M059J (cell line): ENCODE measurements at places on chromosomes 5 and 9. TPM values are rescaled to one million over a fixed set of nuclear protein-coding genes. Genes with fewer than 3 reads are reported as not detected.

Gene TERT
- 0.62 TPM in 1 of 2 replicates, not detected in the other for total RNA-seq

Gene PCDHB3
- total RNA-seq = 3.9 and 8.0 TPM in 2 replicates

Gene LPAR1
- total RNA-seq = 33.3 and 33.8 TPM in 2 replicates

Gene ABO
- not detected in 2 replicates for total RNA-seq

Gene CDC20B
- total RNA-seq = not detected in 2 replicates

Gene RMRP
- total RNA-seq = 4,274 and 18,093 TPM in 2 replicates

Gene HACD4
- total RNA-seq = 4.1 TPM in 2 replicates

GRCh38 chr5:151174612-151175101, 17.1 kb upstream of the ANXA6 start:
- DNase-seq = no peak

GRCh38 chr5:134411228-134411545, 494 bp downstream of the CDKN2AIPNL start:
- DNase-seq = no peak

- peak; percentile 65 for DNase-seq
Observed at GRCh38 chr9:126704892-126705766, 91.4 kb downstream of the LMX1B start.

DNA sequence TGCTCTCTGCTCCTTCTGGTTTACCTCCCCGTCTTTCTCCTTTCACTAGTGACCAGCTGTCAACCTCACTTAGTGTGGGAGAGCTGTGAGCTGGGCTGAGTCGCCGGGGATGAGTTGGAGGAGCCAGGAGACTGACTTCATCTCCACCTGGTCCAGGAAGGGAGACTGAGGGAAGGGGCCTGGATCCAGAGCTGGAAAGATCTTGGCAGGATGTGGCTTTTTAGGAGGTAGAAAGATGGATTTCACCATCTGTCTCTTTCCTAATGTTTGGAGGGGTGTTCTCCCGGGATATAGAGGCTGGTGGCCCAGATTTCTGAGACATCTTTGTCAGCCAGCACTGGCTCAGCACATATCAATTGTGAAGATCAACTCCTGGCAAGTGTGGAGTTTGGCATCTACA, 37.1 kb upstream of the TNC start:
- DNase-seq = no peak

GRCh38 chr5:36060420-36060887, 6.2 kb downstream of the UGT3A2 start:
- peak; percentile 18 for DNase-seq

DNA sequence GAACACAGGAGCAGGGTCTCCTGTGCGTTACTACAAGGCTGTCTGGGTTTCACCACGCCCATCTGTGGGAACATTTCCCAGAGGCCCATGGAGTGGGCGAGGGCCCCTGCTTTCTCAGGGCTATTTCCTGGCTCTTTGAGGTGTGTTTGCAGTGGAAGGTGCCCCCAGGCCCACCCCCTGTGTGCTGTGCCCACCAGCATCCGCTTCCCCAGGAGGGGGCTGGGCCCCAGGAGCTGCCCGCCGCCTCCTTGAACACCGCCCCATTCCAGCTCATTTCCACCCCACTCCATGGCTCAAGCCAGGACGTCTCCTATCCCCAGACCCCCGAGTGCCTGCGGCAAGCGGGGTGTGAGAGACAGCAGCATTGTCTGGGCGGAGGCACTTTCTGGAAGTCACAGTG, 70.5 kb downstream of the NEK6 start:
- no peak for DNase-seq

DNA sequence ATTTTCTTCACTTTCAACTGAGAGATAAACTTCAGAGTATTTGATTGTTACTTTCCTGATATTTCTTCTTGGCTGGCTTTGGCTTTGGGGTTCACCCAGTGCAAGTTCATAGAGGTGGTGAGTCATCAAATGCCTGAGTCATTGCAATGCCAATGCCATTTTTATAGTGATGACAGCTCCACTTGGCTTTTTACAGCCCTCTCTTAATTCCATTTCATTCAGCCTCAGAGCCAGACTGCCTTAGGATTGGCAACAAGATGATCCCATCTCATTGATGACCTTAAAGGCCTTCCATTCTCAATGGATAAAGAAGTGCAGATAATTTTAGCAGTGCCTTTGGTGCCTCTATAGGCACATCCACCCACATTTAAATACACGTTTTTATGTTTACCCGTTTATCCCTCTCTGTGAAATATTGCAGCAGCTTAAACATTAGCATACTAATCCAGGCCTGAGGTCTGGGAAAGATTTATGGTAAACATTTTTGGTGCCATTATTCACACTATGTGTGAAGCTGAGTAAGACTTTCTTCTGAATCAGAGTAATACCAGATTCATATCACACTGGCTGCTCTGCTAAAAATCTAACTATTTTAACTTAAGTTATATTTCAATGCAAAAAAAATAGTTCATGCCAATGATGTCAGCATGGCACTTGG, 88.9 kb upstream of the TYRP1 start:
- peak; percentile 91 for DNase-seq

- no peak for DNase-seq
Observed at GRCh38 chr5:139806726-139807646, 11.4 kb downstream of the PSD2 start.

GRCh38 chr5:90381213-90381929, 28.2 kb downstream of the CETN3 start:
- peak; percentile 51 for DNase-seq

DNA sequence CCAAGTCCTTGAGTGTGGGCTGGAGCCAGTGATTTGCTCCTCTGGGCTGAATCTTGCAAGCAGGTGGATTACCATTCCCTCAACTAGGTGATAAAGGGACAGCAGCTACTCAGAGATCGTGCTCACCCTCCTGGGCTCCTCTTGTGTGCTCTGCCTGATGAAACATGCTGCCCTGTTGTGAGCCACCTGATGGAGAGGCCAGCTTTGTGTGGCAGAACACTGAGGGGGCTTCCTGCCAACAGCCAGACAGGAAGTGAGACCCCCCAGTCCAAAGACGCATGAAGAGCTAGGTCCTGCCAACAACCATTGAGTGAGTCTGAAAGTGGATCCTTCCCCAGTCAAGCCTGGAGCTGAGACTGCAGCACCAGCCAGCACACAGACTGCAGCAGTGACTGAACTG, 106.4 kb upstream of the IRX2 start:
- DNase-seq = no peak
